ENCODE measurements at places on chromosomes 5 and 9.

DNA sequence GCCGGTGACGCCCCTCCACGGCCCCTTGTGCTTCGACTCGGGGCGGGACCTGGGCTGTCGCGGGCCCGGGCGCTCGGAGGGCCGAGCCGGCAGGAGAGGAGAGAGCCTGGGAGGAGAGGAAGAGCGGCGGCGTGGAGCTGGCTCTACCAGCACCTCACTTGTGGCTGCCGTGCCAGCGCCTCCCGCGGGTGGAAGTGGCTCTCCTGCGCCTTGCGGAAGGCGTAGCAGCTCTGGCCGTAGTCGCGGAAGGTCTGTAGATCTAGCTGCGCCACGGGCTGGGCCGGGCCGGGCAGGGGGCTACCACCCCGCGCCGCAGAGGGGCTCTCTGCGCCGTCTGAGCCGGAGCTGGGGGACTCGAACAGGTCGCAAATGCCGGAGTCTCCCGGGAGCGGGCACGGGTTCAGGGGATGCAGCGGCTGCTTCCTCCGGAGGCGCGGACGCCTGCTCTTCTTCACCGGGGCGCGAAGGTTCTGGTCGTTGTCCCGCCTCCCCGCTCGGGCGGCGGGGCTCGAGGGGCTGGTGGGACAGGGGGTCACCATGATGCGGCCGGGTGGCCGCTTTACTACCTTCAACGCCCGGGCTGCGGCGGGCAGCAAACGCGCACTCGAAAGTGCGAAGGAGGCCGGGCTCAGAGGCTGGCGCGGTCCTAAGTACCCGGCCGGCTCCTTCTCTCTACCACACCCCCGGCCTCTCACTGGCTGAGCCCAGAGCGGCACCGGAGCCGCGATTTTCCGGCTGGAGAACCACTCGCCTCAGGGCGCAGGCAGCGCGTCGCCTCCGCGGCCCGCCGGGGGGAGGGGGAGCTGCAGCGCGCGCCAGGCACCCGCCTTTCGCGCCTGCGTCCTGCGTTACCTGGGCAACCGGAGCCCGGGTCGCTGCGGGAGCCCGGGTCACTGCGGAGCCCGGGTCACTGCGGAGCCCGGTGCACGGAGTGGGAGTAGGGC is at the start of gene CCNO:
TSS of gene CCNO (minus strand) at position 624 of the 944 bp plus-strand sequence. CDS start at position 539, 85 bp downstream.
- peak; percentile 58 for DNase-seq

- no peak for DNase-seq
These were observed 353.5 kb downstream of the SPATA31D1 start for GRCh38 chr9:82342046-82342445.

DNA sequence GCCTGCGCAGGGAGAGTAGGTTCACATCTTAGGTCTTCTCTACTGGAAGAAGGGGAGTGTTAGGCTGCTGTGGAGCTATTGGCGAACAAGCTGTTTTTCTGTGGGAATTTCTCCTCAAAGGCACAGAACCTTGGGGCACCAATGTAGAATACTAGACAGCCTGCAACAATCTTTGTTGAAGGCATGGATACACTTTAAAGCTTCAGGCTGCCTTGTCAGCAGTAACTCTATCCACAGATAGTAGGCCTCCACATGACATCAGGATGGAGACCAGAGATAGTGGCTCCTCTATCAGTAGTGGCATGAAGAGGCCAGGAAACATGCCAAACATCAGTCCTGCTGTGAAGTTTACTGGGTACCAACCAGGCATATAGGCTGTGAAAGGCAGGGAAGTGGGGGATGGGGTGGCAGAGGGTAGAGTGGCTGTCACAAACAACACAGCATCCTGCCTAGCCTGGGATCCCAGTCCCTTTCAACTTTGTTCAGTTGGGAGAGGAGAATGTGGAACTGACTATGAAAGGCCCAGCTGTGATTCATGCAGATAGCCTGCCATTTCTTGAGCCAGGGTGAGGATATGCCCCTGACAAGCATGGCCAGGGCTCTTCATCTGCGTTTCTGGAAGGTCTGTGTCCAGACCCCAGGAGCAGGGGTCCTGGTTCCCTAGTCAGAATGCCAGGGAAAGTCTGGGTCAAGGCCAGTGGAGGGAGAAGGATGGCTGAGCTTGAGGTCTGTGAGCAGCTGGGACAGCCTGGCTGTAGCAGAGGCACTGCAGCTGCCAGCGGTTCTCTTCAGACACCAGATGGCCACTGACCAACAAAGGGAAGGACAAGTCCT is 1.0 kb upstream of the HK3 start:
- no peak for DNase-seq

- no peak for DNase-seq
These were observed 53.9 kb upstream of the TMEM171 start for GRCh38 chr5:73066466-73066865.

DNA sequence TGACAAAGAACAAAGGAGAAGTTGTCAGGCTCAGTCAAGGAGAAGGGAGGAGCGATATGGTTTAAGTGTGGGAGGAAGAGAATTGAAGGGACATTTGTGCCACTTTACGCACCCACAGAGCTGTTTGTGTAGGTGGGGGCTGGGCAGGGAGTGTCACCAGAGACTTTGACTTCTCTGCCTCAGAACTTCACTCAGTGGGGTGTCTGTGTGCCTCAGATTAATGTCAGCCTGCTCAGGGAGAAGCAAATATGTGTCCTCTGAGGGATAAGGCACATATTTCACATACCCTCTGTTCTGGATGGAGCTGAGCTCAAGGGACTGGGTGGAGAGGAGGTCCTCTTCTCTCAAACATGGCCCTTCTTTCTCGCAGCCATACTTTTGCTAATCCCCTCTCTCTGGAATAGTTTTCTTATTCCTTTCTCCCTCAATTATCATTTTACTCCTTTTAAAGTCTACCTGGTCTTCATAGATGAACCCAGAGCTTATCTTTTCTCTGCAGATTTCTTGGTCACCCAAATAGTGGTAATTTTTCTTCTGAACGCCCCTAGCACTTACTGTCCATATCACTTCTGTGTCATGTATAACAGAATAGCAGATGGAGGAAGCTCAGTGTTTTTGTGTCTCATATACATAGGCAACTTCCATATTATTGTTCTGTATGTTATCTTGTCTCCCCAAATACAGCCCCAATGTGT is 77.0 kb downstream of the IQGAP2 start:
- no peak for DNase-seq

DNA sequence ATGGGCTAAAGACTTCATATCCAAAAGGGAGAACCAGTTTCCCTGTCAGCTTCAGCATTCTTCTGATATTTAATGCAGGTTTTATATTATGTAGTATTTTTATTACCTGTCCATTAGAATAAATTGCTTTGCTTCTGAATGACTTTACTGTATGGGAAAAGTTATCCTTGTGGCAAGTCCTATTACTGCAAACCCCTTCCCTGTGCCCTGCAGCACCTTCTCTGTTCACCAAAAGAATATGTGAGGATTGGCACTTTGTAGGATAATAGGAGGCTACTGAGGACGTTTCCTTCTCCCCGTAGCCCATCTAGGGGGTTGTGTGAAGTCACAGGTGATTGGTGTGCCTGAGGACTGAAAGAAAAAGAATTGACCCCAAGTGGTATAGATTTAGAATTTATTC is 296.1 kb downstream of the KDM4C start:
- no peak for DNase-seq

GRCh38 chr9:90965226-90966030 is 163.8 kb downstream of the SYK start:
- DNase-seq, result no peak

DNA sequence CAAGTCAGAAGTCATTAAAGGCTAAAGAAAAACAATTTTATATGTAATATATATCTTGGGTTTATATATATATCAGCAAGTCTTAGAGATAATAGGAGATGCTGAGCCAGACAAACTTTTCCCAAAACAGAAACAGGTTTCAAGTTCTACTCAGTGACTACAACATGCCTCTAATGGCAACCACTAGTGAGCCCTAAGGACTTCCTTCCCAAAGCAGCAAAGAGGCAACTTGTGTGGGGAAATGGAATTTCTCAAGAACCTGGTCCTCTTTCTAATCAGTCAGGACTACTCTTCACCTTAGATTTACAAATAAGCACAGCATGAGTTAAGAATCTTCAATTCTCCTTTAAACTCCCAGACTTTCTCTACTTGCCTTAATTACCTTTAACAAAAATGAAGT is 17.6 kb downstream of the RNF38 start:
- DNase-seq, result no peak

- DNase-seq, result no peak
These were observed 184.7 kb upstream of the PPP1R26 start for GRCh38 chr9:135294836-135295235.

DNA sequence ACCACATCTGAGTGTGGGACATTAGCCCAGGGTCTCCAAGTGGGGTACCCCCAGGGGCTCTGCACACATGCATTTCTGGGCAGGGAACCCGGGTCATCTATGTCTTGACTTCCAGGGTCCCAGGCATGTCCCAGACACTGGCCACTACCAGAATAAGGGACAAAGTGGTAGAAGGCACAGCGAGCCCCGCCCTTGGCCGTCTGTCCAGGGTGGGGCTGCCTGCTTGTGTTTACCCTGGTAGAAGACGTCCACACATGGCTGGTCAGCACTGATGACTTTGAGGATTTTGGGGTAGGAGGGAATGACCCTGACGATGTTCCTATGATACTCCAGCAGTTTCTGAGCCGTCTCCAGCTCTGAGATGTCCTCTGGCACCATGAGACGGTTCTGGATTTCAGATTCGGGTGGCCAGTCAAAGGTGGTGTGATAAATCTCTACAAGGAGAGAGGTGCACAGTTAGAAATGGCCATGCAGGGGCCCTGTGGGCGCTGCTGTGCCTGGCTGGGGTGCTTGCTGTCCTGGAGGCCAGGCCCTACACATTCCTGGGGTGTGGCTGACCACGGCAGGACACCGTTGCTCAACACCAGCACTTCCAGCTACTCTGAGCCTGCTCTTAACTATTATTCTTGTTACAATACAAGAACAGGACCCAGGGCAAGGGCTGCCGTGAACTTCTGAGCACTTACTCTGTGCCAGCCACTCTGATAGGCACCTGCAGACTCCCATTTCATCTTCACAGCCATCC is 51.3 kb downstream of the AK8 start:
- DNase-seq, result no peak

DNA sequence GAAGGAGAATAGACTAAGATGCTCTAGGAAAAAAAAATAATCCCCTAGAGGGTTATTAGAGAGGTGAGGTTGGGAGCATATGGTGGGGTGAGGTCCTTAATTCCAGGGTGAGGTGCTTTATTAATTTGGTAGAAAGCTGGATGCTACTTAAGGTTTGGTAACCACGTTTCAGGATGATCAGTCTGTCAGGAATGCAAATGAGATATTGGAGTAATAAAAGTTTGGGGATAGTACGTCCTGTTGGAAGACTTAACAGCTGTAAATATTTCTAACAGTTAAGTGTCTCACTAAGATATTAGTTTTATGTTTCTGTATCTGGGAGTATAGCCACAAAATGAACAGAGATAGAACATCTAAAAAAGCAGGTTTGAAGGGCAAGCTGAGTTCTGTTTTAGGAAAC is 578.9 kb downstream of the CETN3 start:
- DNase-seq, result no peak

DNA sequence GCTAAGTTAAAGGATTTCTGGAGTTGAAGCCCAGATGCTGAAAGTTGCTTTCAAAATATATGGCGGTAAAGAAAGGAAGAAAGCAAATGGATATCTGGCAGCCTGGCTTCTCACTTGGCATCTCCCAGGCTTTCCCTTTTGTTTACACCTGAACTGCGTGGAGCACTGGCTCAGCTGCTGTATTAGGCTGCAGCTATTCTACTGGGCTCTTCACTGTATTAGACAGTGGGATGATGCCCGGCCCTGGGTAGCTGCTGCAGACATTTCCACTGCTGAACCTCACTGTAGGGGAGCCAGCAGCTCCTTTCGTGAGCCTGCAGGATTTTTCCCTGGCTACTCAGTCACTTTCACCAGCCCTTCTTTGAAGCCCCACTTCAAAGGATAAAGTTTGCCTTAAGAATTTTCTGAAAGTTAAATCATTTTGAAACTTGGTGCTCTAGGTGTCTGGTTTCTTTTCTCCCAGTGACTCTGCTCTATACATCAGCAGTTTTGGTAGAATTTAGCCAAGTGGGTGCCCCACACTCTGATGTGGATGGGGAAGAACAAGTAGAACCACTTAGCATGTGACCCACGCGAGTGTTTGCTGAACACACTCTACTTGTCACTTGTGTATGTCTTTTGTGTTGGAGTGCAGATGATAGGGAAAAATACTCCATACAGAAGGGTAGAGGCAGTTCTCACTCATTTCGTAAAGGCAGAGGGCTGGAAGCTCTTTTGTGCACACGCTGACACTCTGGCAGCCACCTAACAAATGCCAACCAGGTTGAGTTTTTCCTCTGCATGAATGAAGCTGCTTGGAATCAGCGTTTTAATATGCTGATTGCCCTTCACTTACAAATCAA is 49.9 kb downstream of the C9orf152 start:
- DNase-seq, result no peak

- no peak for DNase-seq
These were observed 50.6 kb upstream of the CLK4 start for GRCh38 chr5:178677429-178677828.

- no peak for DNase-seq
These were observed 262.9 kb upstream of the DAP start for GRCh38 chr5:11023945-11024344.

GRCh38 chr9:75414371-75415160 is 326.3 kb downstream of the OSTF1 start:
- DNase-seq, result no peak

GRCh38 chr5:1638658-1639400 is 115.1 kb upstream of the LPCAT1 start:
- no peak for DNase-seq

Measured in CD4-positive, alpha-beta T cell treated with Interleukin-15 for 4 hours (primary cell).